ENCODE measurements at places on chromosomes 12 and 14.
A peak's percentile ranks its signal among the peaks of the same experiment; 100 is the strongest.

DNA sequence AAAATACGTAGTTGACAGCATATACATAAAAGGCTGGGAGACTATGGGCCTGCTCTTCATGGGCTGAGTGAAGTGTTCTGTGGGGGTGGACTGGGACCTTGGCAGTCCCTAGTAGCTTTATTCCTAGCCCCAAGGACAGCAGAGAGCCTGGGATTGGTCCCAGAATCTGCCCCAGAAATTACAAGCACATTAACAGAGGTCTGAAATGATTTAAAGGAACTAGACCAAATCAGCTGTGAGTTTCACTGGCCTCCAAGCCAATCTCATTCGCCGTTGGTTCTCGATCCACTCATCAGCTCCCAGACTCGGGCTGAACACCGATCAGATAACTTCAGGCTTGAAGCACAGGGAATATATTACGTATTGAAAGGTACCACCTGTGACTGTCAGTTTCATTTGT is 77.0 kb upstream of the PSMC1 start:
- no peak for DNase-seq

DNA sequence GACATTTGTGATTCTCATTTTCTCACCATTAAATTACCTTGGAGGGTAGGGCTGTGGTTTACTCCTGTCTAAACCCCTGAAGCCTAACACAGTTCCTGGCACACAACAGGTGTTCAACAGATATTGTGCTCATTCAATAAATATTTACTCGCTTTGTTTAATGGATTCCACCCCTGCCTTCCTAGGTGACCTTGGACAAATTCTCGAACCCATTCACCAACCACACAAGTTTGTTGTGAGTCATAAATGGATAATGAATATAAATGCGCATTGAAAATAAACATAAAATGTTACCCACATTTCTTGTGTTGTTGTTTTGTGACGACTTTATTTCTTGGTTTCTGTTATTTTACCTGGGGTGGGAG is 362 bp upstream of the TSFM start:
- DNase-seq: no peak

GRCh38 chr12:52752516-52752915 is 24.6 kb downstream of the KRT76 start:
- DNase-seq: no peak

DNA sequence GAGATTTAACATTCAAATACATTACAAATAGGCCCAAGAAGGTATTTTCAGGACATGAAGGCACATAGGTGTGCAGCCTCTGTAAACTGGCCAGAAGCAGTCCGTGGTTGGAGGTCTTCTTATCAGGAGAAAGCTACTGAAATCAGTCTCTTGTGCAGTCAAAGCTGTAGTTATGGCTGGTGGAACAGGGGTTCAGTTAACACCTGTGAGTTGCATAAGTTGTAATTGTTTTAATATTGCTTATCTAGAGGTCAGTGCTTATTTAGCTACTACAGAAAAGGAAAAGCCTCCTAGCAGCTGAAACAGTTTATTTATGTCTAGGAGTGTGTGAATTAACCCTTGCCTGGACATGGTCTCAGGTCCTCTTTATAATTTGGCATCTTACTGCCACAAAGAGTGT is 377.6 kb upstream of the MDGA2 start:
- DNase-seq: no peak

- DNase-seq: no peak
These were observed 58.8 kb downstream of the GALC start for GRCh38 chr14:87934185-87934584.

GRCh38 chr12:52250048-52250990 is 17.3 kb downstream of the KRT7 start:
- peak; percentile 68 for DNase-seq

- DNase-seq: no peak
These were observed 2.2 kb downstream of the PITPNM2 start for GRCh38 chr12:123148655-123149054.

GRCh38 chr14:76250302-76250701 is 98.6 kb downstream of the GPATCH2L start:
- DNase-seq: no peak

DNA sequence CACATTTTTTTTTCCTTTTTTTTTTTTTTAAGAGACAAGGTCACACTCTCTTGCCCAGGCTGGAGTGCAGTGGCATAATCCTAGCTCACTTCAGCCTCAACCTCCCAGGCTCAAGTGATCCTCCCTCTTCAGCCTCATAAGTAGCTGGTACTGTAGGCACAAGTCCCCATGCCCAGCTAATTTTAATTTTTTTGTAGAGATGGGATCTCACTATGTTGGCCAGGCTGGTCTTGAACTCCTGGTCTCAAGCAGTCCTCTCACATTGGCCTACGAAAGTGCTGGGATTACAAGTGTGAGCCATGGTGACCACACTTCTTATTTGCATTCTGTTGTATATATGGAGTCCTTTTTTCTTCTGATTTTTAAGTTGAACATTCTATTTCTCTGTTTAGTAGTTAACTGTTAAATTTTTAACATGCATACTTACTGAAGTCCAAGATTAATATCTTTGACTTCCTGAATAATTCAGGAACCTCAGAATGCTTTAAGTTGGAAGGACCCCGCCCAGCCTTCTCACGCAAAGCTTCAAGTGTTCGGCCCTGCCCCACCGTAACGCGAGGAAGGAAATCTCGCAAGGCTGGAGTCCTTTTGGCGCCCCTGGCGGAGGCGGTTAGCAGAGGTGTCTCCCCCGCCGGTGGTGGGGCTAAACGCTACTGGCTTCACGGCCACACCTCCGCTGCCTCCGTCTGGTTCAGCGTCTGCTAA is 21.6 kb downstream of the SPATS2 start:
- peak; percentile 96 for DNase-seq

- no peak for DNase-seq
These were observed 26.4 kb downstream of the SPIC start for GRCh38 chr12:101501410-101501995.

- no peak for DNase-seq
These were observed 184.3 kb upstream of the RTL1 start for GRCh38 chr14:101087614-101088394.

- DNase-seq: no peak
These were observed 194.9 kb upstream of the SYT10 start for GRCh38 chr12:33634544-33634943.

DNA sequence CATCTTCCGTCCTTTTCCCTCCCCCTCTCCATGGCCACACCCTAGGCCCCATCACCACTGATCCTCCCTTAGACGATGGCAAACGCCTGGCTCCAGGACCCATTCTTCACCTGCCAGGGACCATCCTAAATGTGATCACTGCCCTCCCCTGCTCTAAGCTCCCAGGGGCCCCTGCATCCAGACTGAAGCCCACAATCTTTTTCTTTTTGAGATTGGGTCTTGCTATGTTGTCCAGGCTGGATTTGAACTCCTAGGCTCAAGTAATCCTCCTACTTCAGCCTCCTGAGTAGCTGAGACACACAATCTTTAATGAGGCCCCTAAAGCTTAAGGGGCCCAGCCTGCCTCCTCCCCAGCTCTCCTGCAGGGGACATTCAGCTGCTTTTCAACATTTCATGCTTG is 15.3 kb downstream of the RBM19 start:
- no peak for DNase-seq

DNA sequence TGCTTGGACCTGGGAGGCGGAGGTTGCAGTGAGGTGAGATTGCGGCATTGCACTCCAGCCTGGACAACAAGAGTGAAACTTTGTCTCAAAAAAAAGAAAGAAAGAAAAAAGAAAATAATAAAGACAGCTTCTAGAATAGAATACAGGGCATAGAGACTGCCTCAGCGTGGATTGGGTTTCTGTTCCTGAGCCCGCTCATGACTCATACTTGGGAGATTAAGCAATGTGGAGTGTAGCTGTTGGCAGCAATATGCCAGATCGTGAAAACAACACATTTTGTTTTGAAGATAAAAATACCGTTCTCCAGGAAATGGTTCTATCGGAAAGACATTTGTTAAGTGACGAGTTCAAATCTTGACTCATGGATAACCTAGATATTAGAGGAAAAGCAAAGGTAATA is 67.2 kb downstream of the GLT1D1 start:
- DNase-seq: no peak

- no peak for DNase-seq
These were observed 81.2 kb downstream of the BCL11B start for GRCh38 chr14:99190696-99191394.

- DNase-seq: no peak
These were observed 42.2 kb downstream of the KCNA5 start for GRCh38 chr12:5085896-5086295.

- peak; percentile 92 for DNase-seq
These were observed 51.4 kb downstream of the ERH start for GRCh38 chr14:69346710-69347109.

DNA sequence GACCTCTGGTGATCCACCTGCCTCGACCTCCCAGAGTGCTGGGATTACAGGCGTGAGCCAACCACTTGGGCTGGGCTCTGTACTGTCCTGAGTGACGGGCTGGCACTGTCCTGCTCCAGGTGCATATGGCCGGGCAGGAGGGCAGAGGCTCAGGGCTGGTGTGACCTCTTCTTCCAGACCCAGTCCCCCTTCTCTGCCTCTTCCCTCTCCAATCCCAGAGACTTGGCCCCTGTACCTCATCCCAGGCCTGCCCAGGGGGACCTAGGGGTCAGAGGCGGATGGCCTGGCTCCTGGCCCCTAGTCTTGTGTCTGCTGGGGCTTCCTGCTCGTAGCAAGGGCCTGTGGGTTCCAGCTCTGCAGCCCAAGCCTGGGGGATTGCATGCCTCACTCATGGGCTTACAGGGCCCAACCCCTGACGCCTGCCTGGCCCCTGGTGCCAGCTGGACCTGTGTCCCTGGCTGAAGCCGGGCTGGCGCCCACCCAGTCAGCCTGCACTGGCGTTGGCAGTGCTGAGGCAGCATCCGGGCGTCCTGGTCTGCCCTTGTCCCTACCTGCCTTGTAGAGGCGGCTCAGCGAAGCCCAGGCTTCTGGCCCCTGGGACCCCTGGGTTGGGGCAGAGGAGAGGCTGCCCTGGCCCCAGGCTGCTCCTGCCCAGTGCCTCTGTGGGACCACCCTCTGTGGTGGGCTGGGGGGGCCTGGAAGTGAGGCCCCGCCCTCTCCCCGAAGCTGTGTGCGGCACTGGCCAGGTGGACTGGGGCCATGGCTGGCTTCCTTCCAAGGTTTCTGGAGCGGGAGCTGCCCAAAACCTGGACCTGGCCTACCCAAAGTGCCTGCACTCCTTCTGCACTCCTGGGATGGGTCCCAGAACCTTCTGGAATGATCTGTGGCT is 4.3 kb downstream of the TEDC1 start:
- no peak for DNase-seq

- DNase-seq: no peak
These were observed 11.7 kb upstream of the OASL start for GRCh38 chr12:121050725-121051124.

DNA sequence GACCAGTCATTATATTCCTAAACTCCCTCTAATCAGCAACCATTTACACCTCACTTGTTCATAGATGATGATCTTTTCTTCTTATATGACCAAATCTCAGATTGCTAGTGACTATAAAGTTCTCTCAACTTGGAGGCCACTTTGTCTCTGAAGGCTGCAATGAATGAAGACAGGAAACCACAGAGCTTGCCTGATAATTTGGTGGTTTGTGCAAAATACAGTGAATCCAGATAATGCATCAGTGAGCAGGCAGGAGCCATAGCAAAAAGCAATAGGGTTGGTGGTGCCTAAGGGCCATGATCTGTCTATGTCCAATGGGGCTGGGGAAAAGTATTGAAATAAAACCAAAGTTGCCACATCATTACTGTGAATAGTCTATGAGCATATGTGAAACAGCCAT is 123.8 kb upstream of the LRFN5 start:
- no peak for DNase-seq

GRCh38 chr12:129662234-129662633 is 241.6 kb downstream of the TMEM132D start:
- no peak for DNase-seq

GRCh38 chr12:26632756-26633155 is 200.2 kb downstream of the ITPR2 start:
- DNase-seq: no peak

GRCh38 chr12:104275689-104276088 is 27.9 kb upstream of the EID3 start:
- no peak for DNase-seq

DNA sequence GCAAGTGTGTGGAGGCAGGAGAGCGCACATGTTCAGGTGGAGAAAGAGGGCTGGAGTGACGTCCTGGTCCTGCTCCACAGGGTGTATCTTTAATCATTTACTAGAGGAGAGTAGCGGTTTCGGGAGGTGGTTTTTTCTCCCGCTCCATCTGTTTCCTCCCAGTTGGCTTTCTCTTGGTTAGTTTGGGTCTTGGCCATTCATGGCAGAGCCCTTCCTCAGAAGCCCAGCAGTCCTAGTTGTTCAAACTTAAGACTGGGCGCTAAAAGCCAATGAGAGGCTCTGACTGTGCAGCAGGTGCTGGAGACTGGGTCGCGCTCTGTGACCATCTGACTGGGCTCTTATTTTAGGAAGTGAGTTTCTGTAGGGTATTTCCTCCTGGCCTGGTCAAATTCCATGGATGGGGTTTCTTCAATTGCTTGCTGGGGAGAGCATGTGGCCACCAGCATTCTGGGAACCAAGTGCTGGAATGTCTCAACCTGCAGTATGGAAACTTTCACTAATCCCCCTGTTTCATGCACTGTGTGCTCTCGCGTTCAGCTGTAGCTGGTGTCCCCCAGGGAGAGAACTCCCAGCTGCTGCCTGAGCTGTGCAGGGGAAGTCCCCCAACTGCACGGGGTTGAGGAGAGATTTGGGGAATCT is 27.4 kb upstream of the TSPAN9 start:
- DNase-seq: no peak

DNA sequence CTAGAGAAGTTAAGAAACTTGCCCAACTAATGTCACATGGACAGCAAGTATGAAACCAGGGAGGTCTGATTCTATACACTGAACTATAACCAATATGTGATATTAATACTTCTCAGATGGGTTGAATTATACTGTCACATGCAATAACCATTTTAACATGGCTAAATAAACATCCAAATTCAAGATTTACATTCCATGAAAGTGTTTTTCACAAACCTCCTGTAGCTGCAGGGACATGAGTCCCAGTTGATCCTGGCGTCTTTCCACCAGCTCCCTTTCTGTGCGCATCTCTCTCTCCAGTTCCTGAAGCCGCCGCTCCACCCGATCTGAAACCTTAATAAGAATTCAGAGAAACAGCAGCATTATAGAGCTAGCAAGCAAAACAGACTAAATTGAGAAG is 79.0 kb downstream of the CEP128 start:
- DNase-seq: no peak

DNA sequence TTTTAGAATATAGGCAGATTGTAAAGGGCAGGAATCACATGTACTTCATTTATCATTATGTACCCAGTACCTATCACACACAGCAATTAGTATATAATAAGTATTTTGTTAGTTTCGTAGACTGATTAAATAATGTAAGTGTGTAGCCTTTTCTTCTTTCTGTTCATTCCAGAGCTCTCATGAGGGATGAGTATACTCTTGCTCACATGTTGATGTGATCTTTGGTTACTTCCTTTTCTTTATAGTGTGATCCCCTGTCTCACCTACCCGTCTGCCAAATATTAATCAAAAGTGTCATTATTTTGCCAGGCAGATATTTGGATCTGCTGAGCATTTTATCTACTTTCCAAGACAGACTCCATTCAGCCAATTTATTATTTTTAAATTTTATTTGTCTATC is 156.1 kb downstream of the PCNX1 start:
- DNase-seq: no peak
